COR-L47 (cell line): ENCODE measurements at places on chromosomes 6 and 20.

DNA sequence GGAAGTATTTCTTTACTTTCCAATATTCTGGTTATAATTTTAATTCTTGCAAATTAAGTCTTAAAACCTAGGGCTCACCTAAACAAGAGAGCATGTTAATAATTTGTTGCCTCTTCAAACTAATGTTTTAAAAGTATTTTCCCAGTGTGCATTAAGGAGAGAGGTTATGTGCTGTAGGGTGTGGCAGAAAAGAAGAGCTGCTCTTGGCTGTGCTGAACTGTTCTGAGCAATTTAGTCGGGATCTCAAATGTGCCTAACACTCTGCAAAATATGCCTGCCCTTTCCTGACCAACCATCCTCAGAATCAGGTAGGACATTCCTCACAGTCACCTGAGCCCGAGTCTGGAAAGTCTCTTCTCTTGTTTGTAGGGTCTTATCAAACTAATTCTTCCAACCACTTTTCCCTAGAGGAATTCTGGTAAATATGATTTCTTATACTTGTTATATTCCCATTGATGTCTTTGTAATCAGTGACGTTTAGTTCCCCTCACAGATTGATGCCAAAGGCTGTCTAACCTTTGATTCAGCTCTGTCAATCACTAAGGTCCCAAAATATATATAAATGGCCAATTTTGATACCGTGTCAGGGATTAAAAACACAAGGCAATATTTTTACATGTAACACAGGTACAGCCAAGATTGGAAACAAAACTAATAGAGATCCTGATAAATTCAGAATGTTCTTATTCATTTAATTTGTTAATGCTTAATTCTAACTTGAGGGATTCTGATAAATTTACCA is 298.4 kb downstream of the ADGB start:
- DNase-seq, result no peak

GRCh38 chr6:45054610-45055009 is 273.5 kb upstream of the RUNX2 start:
- DNase-seq, result no peak

GRCh38 chr6:139448998-139449610 is 74.7 kb upstream of the CITED2 start:
- no peak for DNase-seq

DNA sequence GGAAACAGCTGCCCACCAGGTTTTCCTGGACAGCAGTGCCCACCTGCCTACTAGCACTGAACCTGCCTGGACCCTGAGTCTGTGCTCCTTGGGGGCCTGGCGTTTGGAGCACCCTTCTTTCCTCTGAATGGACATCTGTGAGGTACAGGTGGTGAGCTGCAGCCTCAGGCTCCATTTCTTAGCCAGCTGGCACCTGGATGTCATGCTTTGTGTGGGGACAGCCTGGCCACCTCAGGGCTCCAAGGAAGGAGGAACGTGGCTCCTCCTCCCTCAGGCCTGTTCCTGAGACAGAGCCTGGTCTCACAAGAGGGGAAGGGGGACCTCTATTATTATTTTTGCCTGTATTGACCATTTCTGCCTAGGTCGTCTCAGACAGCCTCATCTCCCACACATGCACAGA is 8.1 kb downstream of the TMEM151B start:
- DNase-seq, result no peak

DNA sequence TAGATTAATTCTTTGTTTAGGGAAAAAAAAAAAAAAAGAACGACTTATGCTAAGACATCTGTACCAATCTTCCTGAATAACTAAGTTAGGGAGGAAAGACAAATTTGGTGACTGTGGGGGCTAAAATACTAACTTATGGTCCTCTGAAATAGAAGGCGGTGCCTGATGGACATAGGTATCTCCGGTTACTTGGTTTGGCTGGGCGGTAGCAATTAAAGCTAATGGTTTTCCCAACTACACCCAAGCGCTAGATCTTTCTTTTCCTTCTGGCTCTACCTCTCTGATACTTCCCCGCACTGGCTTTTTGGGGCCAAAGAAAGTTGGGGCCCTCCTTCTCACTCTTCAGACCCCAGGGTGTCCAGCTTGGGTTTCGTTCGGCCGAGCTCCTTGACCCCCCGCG is 1.0 kb upstream of the RBM24 start:
- no peak for DNase-seq
